ENCODE measurements at places on chromosomes 12 and 14.

DNA sequence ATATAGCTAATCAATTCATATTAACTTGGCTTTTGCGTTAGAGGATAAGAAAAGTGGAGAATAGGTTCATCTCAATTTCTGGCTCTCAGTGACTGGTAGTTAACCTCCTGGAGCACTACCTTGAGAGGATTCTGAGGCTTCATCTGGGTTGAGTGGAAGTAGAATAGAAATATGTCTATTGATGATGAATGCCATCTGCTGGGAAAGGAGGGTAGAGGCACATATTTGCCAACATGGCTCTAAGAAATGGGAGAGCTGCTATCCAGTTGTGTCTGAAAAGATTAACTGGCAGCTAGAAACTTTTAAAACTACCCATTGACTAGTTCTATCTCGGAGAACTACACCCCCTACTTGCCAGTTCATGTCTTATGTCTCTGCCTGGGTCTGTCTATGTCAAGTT is 530.1 kb downstream of the NRXN3 start:
- no peak for DNase-seq

DNA sequence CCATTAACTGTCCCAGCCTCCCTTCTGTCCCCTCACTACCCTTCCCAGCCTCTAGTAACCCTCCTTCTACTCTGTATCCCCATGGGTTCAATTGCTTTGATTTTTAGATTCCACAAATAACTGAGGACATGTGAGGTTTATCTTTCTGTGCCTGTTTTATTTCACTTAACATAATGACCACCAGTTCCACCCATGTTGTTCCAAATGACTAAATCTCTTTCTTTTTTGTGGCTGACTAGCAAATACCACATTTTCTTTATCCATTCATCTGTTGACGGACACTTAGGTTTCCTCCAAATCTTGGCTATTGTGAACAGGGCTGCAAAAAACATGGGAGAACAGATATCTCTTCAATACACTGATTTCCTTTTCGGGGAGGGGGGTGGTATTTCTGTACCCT is 65.7 kb downstream of the PRKD1 start:
- no peak for DNase-seq

DNA sequence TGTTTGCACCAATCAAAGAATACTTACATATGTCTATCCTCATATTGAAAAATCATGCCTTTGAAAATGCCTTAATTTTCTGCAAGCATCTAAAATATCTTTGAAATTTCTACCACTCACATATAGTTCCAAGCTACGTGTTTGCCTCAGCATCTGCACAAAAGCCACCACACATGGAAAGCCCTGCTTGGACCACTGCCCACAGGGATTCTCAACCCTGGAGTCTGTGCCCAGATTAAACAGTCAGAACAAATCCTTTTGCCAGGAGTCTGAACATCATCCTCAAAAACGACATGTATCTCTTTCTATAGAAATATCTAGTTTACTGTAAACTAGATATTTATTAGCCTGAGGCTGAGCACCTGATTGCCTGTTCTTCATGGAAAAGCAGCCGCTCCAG is 32.6 kb downstream of the ARMH4 start:
- DNase-seq, result no peak

GRCh38 chr12:81874166-81874565 is 115.0 kb upstream of the PPFIA2 start:
- no peak for DNase-seq

- DNase-seq, result no peak
Measured at GRCh38 chr14:90669731-90670130, 146.5 kb downstream of the TTC7B start.

- no peak for DNase-seq
Measured at GRCh38 chr14:77825895-77826519, 26.1 kb downstream of the ADCK1 start.

DNA sequence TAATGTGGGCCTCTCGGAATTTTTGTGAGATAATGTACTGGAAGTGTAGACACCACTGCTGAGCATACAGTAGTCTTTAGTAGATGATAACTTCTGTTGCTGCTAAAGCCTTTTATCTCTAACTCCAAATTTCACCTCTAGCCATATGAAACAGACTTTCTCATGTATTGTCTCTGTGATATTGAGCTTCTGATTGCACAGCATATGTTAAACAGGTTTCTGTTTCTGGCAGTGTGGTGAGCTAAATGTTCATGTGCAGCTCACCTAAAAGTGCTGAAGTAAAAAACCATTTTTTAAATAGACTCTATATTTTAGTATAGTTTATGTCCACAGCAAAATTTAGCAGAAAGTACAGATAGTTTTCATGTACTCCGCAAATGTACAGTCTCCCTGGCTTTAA is 89.3 kb upstream of the ALX1 start:
- DNase-seq, result no peak

- no peak for DNase-seq
Measured at GRCh38 chr12:104551-105081, 38.0 kb downstream of the IQSEC3 start.

GRCh38 chr14:91417120-91417982 is at the start of gene CCDC88C:
Gene CCDC88C, minus strand, starts transcription at chr14:91417820. Its CDS starts 130 bp downstream, at chr14:91417690.
- DNase-seq, result no peak

DNA sequence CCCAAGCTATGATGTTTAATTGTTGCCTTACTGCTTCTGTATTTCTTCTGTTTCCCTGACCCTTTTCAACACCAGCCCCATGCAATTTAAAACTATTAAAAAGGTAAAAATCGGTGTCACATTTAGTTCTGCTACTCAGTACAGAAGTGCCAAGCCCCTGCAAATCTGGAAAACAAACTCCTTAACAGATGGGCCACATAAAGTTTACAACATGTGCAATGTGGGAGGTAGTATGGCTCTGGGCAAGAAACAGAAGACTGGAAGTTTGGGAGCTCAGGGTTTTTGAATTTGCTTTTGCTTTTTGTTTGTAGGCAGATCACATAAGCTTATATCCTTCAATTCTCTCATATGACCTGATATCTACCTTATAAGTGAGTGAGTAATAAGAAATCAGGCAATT is 404.0 kb upstream of the ATP2B1 start:
- no peak for DNase-seq

GRCh38 chr12:89663577-89664357 is 44.9 kb downstream of the ATP2B1 start:
- DNase-seq, result no peak

DNA sequence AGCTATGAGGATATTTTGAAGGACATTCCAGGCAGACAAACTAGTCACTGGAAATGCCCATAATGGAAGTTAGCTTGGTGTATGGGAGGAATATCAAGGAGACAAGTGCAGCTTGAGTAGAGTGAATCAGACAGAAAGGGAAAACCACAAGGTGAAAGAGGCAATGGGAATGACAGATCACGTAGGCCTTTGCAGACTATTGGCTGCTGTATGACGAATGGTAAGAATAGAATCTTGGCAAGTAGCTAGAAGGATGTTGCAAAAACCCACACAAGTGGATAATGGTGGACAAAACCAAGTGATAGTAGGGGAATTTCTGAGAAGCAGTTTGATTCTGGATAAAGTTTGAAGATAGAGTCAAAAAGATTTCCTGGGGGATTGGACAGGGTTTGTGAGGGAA is 196.9 kb upstream of the NOVA1 start:
- peak; percentile 44 for DNase-seq

DNA sequence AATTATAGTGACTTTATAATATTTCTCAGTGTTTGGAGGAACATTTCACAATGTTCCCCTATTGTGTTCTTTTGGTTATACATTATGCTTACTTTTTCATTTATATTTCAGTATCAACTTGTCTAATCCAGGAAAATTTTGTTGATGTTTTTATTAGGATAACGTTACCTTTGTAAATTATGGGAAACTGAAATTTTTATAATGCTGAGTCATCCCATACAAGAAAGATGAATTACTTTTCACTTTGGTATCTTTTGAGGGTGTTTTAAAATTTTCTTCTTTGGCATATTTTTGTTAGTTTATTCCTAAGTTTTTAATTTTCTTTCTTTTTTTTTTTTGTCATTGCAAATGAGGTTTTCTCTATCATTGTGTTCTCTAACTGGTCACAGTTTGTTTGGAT is 542.7 kb downstream of the SLC16A7 start:
- DNase-seq, result no peak

DNA sequence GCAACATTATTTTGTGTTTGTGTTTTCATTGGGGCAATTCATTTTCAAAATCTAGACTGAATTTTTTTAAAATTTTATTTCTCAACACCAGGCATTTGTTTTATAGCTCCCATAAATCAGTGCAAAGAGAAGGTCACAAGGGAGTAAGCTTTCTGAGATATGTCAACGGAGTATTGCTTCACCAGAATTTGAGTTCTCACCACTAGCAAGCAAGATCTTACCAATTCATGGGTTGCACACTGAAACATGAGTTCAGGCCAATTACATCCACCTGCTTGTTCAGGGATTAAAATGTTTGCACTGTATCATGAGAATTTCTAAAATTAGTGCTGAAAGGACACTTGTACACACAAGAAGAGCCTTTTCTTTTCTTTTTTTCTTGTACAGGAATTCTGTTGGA is 121.9 kb downstream of the CAND1 start:
- no peak for DNase-seq

- no peak for DNase-seq
Measured at GRCh38 chr14:80862541-80862940, 79.0 kb downstream of the CEP128 start.

DNA sequence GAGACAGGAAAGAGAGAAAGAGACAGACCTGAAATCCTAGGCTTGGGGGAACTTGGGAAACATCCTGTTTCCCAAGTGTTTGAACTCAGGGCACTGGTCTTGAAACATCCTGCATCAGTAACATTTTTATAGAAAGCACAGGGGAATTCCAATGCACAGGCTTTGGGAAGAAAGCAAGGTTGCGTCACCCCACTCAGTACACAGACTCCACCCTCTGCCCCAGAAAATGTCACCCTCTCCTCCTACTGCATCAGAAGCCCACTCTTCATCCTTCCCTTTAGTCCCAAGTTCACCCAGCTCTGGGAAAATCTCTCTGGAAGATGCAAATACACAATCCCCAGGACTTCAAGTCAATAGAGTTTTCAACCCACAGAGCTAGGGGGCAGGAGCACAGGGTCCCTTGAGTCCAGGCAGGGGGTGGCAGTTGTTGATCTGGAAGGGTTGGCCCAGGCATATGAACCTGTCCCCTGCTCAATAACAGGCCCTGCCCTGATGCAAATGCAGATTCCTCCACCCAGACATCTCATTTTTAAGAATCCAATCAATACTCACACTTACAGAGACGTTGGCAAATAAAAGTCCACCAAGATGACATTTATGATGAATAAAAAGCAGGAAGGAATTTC is 1.7 kb downstream of the RDH16 start:
- DNase-seq, result no peak

DNA sequence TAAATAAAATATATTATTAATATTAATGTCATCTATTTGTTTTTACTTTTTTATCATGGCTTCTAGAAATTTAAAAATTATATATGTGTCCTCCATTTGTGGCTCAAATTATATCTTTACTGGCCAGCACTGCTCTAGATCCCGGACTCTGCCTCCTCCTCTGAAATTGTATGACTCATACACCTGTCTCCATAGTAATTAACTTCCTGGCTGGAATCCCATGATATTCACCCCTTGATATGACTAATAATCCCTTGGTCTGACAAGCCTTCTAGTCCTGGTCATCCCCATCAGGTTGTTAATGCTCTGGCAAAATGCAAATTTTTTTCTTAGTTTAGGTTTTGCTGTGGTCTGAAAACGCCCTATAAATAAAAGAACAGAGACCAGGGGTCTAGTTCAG is 116.2 kb downstream of the BMP4 start:
- no peak for DNase-seq

- no peak for DNase-seq
Measured at GRCh38 chr12:40583743-40584142, 108.5 kb upstream of the CNTN1 start.

DNA sequence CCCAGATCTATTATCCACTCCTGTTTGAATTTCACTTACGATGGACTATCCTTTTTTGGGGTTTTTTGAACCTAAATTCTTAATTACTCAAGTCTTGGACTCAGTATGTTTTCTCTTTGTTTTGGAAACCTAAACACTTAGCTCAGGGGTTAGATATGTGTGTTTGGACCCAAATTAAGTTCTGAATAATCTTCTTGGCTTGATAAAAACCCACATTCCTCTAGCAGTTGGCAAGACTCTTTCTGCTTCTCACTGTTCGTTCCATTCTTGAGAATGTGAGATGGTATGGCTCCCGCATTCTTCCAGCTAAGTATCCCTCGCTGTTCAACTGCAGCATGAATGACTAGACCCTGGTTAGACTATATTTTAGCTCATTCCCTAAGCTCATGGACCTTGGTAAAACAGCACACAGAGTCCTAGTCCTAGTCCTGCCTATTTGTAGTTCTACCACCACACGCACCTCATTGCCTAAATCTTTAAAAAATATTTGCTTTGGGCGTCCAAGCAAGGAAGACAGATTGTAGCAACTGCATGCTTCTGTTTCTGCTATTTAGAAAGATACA is 860.0 kb downstream of the RPS29 start:
- no peak for DNase-seq

DNA sequence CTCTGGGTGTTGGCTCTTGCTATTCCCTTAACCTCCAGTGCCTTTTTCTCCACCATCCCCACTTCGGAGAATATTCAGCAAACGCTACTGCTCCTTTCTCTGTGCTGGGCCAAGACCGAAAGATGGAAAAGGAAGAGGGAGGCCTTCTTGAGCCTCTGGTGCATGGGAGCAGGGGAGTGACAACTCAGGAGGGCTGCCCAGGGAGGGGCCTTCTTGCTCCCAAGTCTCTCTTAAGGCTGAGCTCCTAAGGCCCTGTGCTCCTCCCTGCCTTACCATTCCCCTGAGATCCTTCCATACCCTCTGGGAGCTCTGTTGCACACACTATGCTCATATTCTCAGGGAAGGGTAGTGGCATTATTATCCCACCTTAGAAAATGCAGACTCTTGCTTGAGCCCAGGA is 34.9 kb downstream of the SH2B3 start:
- no peak for DNase-seq

GRCh38 chr14:29075761-29076160 is 309.2 kb downstream of the FOXG1 start:
- DNase-seq, result no peak

DNA sequence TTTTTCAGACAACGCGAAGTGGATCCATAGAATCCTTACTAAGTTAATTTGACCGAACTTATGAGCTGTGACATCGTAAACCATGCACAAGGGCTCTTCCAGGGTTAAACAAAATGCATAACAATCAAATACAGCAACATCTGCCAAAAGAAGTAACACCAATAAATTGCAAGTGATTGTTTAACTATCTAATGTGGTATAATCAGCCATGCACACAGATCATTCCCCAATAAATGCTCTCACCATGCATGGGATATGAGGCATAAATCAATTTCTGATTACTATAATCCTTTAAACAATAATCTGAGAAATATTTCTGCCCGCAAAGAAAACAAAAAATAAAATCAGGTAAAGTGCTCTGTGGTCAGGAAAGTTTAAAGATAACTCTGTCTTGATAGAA is 7.7 kb upstream of the PLEKHG7 start:
- DNase-seq, result no peak

GRCh38 chr12:129550353-129550752 is 353.5 kb downstream of the TMEM132D start:
- no peak for DNase-seq

All from non-pigmented ciliary epithelial cell (primary cell).